ENCODE measurements at places on chromosomes 3 and 15.

- no peak for DNase-seq
These were observed 221.4 kb upstream of the NANOGP8 start for GRCh38 chr15:35306361-35306981.

- DNase-seq, result no peak
These were observed 54.0 kb upstream of the POLR2M start for GRCh38 chr15:57652481-57652880.

- no peak for DNase-seq
These were observed 36.5 kb downstream of the SLC6A20 start for GRCh38 chr3:45759851-45760250.

DNA sequence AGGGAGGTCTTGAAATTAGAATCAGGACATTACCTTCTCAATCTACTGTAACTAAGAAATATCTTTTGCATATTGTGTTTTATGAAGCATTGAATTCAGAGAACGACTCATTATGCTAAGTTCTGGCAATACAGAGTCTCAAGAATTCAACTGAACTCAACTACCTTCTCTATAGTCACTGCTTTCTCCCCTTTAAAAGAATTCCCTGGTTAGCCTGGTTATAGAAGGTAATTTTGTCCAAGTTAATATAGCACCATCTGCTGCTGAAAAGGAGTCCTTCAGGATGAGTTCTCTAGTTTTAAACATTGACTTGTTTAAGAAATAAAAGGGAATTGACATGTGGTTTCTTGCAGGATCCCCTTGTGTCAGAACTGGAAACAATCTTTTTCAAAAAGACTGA lies 60.2 kb downstream of the IL16 start:
- no peak for DNase-seq

DNA sequence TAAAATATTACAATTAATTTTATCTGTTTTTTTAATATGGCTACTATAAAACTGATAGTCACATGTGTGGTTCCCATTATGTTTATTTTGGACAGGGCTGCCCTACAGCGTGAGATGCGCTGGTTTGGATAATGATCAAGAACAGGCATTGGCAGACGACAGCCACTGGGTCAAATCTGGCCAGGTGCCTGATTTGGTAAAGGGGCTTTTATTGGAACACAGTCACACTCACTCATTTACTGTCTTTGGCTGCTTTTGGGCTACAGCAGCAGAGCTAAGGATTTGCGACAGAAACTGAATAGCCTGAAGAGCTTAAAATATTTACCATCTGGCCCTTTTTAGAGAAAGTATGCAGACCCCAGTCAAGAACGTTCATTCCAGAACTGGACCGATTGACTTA lies 724.2 kb upstream of the CFAP20DC start:
- DNase-seq, result no peak

DNA sequence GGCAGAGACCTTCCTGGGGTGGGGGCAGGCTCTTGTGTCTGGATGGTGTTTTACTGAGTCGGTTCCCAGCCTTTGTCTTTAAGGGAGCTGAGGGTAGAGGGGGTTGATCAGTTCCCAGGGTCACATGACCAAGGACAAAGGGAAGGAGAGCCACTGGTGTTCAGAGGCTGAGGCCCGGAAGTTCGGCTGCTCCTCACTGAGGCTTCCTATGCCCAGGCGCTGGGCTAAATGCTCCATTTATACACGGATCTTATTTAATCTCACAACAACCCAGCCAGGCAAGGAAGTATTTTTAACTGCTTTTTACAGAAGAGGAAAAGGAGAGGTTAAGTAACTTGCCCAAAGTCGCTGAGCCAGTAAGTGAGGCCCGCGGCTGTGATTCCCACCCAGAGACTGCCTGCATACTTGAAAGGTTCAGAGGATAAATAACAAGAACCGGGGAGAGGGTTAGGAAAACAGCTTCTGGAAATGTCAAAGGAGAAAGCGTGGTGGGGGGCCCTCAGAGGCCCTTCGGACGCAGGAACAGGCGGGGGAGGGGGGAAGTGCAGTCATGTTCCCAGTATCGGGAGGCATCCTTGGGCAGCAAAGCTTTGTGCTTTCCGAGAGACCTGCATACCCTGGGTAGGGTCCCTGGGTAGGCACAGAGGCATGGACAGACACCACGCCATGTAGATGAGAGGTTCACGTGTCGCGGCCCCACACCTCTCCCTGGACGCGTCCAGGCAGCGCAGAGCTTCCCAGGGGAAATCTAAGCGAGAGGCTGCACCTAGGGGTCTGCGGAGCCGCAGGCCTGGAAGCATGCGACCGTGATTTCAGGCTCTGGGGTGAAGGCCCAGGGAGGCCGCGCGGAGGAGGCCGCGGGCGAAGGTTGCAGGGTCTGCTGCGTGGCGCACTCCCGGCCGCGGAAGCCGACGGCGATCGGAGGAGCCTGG lies 21.3 kb downstream of the EPHB3 start:
- DNase-seq, result no peak
